ENCODE measurements at places on chromosomes 11 and 22.

GRCh38 chr11:83070731-83071566, 748 bp downstream of the RAB30 start:
- no peak for DNase-seq

DNA sequence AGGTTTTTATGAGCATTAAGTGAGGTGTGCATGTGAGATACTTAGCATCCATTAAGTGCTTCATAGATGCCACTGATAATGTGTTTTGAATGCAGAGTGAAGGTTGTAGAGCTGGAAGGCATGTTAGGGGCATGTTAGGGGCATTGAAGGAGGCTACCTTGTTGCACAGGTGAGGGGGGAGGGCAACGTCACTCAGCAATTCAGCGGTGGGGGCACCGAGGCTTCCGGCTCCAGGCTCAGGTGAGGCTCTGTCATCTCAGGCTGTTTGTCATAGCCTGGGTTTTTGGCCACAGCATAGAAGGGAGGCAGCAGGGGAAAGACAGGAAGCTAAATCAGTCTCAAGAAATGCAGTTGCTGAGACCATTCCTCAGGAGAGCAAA, 299.0 kb downstream of the NTM start:
- no peak for DNase-seq

GRCh38 chr11:36818410-36818809, 220.4 kb upstream of the RAG2 start:
- no peak for DNase-seq

DNA sequence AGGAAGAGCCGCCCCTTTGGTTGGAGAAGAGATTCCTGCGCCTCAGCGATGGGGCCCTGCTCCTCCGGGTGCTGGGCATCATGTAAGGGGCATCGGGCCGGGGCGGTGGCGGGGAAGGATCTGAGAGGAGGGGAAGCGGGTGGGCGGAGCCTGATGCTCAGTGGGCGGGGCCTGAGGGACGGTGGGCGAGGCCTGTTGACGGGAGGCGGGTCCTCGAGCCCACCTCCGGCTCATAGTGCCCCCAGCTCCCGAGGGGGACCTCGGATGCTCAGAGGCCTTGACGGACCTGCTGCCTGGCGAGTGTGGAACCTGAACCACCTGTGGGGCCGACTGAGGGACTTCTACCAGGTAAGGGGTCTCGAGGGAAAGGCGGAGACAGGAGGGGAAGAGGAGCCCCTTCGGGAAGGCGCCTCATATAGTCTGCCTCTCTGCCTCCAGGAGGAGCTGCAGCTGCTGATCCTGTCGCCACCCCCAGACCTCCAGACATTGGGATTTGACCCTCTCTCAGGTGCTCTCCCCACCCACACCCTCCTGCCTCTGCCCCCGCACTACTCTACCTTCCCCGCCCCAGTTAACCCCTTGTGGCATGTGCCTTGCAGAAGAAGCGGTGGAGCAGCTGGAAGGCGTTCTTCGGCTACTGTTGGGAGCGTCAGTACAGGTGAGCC, 799 bp downstream of the CCDC88B start:
- peak; percentile 64 for DNase-seq

- DNase-seq: no peak
Measured at GRCh38 chr11:91859666-91860065, 365.0 kb upstream of the FAT3 start.

DNA sequence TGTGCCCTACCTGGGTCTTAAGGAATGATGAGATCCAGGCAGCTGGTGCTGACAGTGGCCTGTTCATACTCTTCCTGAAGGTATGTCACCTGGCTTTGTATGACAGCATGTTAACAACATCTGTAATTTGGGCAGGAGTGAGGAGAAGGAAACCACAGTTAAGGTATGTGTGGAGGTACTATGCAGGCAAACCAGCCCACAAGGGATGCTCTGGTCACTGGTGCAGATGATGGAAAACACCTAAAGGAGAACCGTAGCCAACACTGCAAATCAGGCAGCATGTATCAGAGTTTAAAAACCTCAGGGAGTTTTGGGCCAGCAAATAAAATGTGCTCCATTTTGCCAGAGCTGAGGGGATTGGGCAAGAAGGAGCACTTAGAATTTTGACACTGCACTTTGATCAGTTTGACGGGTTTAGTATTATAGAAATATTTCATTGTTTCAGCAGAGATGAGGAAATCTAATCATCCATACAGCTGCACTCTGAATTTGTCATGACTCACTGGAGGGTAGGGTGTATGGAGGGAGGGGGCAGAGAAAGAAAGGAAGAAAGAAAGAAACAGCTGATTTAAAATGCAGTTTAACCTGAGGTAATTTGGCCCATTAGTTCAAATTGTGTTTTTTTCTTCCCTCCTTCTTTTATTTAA, 260.9 kb downstream of the KIRREL3 start:
- no peak for DNase-seq

DNA sequence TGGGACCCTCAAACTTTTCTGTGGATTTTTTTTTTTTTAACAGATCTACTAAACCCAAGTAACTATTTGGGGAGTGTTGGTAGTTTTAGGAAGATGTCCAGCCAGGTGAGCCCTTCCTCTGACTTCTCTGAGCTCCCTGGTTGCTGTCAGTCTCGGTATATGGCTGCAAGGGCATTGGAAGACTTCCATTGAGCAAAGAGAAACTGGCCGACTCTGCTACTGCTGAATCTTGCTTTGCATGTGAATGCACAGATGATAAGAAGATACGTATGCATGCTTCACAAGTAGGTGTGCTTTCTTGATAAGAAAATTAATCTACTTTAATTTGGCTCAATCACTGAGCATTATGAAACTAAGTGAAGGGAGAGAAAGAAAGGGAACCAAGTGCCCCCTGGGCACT, 51.1 kb downstream of the BARX2 start:
- no peak for DNase-seq

DNA sequence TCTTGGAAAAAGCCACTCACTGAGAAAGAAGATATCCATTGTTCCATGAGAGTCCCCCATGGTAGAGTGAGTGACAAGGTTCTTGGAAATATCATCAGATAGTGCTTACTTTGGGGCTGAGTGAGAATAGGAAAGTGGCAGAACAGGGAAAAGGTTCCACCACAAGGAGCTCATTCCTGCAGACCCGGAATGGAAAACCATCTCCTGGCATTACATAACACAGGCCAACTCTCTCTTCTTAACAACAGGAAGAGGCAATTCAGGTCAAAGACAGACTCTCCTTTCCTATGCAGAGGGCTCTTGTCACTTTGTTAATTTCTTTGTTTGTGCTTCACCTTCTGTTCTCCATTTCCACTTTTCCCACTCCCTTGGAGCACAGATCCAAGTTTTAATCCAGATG, 259.7 kb downstream of the KIRREL3 start:
- DNase-seq: no peak

GRCh38 chr11:78560826-78561484, 13.7 kb downstream of the NARS2 start:
- no peak for DNase-seq

GRCh38 chr22:32574958-32575910, 100.6 kb downstream of the FBXO7 start:
- no peak for DNase-seq

DNA sequence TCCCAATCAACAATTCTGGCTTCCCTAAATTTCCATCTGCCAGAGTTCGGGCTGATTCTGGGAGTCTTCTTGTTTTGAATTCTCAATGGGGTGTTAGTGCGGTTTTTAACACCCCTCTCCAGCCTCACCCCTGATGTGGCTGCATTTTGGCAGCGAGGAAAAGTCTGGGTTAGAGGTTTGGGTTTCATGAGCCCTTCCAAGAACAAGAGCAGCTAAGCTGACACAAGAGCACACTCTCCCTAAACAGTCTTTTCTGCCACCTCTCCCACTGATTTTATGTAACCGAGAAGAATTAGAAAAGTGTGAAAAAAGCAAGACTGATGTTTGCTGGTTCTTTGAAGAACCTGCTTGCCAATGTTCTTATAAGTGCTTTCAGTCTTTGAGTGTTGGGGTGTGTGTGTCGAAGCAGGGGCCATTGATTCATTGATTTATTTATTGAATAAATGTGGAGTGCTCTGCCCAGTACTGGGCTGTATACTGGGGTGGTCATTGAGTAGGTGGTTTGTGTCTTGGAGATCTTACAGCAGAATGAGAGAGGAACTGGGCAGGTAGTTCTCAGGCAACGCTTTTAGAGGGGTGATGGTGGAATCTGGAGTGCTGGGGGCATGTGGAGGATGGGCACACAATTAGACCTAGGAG, 101.5 kb downstream of the TRAF6 start:
- no peak for DNase-seq

DNA sequence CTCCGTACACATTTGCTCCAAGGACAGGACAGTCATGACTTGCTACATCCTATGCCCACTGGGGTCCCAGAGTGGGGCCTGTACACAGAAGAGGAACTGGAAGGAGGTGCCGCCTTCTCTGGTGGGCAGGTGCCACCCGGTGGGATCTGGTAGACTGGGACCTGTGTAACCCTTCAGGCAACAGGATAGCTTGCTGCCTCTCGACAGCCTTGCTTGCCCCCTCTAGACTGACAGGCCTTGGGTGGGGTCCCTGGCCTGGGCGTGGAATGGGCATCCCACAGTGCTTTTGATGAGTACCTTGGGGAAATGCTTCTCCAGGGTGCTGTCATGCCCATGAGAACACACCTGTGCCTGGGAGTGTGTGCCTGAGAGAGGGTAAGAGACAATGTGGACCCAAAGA, 15.8 kb downstream of the SHANK3 start:
- no peak for DNase-seq

DNA sequence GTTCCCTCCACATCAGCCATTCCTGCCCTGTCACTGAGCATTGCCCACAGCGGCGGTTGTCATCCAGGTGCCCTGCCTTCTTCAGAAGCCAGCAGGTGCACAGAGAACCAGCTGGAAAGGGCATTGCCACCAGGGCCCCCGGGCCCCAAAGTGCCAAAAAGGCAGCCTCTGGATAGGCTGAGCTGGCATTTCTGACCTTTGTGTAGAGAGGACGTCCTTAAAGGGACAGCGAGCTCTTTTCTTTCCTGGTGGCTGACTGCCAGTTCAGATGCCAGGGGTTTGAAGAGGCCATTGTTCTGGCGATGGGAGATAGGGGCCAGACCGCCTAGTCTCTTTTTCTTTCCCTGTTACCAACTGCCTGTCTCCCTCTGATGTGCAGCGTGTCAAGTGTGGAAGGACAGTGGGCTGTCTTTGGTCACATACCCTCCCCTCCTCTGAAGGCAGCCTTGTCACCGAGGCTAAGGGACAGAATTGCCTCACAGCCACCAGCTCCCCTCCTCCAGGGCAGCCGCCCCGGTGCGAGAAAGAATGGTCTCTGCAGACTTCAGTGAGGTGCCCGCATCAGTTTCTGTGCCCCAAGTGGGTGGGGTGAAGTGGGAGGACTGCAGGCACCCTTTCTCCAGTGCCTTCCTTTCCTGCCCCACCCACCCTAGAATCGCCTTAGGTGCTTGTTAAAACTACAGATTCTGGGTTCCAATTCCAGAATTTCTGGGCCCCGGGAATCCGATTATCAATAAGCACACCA, 109.6 kb downstream of the SCN3B start:
- no peak for DNase-seq

GRCh38 chr11:69215784-69216415, 60.2 kb downstream of the SMIM38 start:
- no peak for DNase-seq

DNA sequence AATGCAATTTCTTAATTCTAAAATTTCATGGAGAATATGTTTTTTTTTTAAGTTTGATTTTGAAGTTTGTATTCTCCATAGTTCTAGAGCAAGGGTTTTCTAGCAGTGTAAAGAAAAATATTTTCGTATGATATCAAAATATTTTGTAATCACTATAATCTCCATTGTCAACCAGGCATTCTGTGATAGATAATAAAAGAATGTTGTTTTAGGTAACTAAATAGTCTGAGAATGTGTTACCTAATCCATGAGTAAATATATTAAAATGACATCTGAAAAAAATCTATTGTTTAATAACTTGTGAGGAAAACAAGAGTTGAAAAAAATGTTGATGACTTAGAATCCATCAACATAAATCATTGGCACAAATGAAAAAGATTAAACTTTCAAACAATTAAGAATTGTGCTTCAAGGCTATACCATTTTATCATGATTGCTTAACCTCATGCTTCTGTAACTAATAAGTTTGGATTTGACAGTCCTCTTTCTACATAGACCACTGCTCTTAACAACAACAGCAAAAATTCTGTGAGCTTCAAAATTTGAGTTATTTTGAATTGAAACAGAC, 2211.8 kb downstream of the LRRC4C start:
- no peak for DNase-seq

- no peak for DNase-seq
Measured at GRCh38 chr22:45470871-45471270, 31.8 kb upstream of the FBLN1 start.

- no peak for DNase-seq
Measured at GRCh38 chr11:708511-708910, 2.5 kb downstream of the EPS8L2 start.

- DNase-seq: peak; percentile 62
Measured at GRCh38 chr11:69642913-69643632, 2.1 kb downstream of the CCND1 start.

GRCh38 chr22:29710922-29711593, 8.7 kb upstream of the CABP7 start:
- DNase-seq: no peak

GRCh38 chr22:32583921-32584335, 109.3 kb downstream of the FBXO7 start:
- DNase-seq: no peak

DNA sequence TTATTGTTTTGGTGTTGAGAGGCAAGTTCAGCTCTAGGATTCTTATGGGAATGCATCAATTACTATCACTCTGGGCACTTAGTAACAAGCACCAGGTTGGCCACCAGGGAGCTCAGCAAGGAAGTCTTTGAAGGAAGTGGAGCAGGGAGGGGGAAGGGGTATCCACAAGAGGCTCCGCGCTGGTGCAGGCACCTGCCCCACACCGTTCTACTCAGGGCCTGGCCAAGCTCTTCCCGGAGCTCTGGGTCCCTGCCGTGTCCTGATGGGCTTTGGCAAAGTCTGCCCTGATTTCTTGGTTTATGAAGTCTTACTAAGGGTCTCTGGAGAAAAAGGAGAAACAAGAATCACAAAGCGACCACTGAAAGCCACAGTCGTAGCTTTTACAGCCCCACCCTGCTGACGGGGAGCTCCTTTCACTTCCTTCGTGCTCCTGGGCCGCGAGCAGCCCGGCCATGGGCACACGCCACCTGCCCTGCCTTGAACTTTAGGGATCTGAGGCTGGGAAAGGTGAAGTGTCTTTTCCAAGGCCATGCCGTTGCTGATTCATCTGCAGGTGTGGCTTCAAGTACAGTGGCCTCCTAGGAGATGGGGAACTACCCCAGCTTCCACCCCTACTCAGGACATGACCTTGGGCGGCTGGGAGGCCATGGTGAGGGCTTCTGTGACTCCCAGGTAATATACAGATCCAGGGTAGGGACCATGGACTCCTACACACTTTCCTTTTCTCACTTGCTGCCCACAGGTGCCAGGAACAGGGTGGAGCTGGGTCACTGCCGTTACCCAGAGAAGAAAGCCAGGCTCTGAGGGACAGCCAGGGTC, 15.9 kb upstream of the LRRC32 start:
- DNase-seq: no peak

DNA sequence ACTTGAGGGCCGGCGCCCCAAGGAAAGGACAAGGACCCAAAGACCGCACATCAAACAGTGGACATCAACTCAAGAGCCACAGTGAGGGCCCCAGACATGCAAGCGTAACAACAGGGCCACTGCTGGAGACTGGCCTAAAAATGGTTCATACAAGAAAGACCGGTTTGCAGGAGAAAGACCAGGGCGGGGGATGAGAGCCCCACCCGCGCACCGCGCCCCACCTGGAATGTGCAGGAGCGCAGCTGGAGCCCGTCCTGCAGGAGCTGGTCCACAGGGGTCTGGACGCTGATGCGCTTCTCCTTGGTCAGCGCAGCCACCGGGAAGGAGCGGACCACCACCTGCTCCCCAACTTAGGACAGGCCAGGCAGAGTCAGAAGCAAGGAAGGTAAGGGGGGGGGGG, 13.9 kb downstream of the SBF1 start:
- DNase-seq: no peak
